Dorsolateral prefrontal cortex (tissue), 122 donors: ENCODE measurements at places on chromosomes 4 and X.

GRCh38 chr4:119082661-119083060, 53.0 kb upstream of the MYOZ2 start:
- no peak for DNase-seq

- no peak for DNase-seq
Measured at GRCh38 chr4:156685308-156685707, 286.3 kb downstream of the PDGFC start.

GRCh38 chr4:143668930-143669552, 31.4 kb downstream of the FREM3 start:
- DNase-seq, result no peak

- no peak for DNase-seq
Measured at GRCh38 chrX:114611018-114611619, 27.2 kb downstream of the HTR2C start.

GRCh38 chrX:134911348-134911747, 79.4 kb upstream of the SMIM10 start:
- DNase-seq, result no peak

GRCh38 chr4:170868170-170868569, 778.4 kb upstream of the AADAT start:
- DNase-seq, result no peak

DNA sequence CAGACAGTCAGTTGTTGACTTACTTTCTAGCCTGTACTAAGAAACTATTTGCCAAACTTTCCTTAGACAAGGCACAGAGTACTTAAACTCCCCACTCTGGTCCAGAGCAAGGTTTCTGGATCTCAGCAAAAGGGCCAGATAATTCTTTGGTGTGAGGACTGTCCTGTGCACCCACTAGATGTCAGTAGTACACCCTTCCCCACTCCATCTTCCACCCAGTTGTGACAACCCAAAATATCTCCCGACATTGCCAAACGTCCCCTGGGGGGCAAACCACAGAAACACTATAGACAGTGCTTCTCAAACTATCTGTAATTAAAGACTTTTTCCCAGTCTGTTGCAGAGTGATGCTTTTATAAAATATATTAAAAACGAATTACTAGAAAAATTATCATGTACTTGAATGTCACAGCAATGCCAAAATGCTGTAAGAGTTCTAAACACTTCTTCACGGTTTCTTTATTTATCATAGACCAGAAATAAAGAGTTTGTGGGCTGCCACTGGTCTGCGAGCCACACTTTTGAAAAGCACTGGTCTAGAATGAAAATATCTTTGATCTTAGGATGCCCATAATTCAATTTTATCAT, 203.5 kb downstream of the PRDM5 start:
- no peak for DNase-seq

DNA sequence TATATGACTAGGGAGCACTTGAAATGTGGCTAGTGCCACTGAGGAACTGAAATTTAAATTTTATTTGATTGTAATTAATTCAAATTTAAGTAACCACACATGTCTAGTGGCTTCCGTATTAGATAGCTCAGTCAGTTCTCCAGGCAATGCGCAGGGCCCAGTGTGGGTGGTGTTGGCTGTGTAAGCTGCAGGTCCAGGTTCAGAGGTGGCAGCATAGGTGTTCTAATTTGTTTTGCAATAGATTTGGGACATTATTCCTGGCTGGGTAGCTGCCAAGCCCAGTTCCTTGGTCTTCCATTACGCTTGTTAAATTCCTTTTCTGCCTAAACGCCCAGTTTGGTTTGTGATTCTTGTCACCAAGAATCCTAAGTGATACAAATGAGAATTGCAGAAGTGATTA, 79.5 kb downstream of the FAM184B start:
- DNase-seq, result no peak

DNA sequence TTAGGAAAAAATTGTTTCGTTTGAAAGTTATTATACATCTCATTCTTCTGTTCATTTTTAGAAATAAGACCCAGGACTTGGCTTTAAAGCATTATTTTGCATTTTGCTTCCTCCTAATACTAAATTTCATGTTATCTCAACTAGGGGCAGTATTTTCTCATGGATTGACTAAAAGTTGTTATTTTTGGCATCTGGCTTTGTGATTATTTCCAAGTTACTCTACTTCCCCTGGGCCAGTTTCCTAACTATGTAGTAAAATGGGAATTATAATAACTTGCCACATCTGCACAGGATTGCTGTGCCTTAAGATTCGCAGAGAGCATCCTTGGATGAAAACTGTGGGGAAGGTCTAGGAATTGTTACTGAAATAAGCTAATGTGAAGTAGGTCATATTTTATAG, 3.0 kb downstream of the RBPJ start:
- no peak for DNase-seq

GRCh38 chr4:185137233-185137925, 5.7 kb upstream of the SLC25A4 start:
- no peak for DNase-seq

GRCh38 chrX:10818651-10819050, 198.3 kb upstream of the MID1 start:
- DNase-seq, result no peak

DNA sequence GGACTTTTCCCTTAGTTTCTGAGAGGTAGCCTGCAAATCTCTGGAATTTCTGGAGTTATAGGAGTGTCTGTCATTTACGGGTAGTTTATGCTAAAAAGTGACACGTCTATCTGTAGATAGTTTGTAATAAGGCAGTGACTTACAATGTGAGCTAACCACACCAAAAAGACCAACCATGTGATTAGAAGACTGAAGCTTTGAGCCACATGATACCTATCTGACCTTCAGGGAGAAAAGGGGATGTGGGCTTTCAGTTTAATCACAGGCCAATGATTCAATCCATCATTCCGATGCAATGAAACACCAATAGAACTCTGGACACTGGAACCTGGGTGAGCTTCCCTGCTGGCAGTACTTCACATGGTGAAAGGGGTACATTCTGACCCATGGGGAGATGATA, 254.6 kb upstream of the GK2 start:
- DNase-seq, result no peak

DNA sequence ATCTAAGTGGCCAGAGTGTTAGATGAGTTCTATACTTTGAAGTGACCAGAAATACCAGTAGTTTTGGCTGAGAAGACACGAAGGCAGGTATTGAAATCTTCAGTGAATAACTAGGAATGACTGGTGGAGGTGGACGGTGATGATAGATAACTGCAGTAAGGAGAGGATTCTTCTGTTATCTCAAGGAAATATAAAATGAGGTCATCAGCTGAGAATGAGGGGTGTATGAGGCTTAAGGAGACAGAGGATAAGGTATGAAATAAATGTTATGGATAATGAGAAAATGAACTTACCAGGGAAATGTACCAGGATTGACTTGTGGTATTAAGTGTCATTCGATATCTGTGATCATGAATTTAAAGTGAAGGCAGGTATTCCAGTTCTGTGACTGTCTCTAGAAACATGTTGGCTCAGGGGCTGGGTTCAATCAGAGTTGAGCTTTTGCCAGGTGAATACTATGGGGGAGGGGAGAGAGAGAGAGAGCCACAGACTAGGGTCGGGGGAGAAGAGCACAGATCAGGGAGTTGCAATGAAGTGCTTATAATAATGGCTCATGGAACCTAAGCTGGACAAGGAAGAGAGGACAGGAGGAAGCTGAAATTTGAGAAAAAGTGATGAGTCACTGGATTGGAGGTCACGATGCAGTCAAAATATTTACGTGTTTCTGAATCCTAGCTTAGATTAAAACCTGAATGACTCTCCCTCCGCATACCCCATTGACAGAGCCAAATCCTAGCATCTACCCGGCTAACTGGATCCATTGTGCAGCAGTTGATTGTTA, 37.5 kb upstream of the BRS3 start:
- no peak for DNase-seq

DNA sequence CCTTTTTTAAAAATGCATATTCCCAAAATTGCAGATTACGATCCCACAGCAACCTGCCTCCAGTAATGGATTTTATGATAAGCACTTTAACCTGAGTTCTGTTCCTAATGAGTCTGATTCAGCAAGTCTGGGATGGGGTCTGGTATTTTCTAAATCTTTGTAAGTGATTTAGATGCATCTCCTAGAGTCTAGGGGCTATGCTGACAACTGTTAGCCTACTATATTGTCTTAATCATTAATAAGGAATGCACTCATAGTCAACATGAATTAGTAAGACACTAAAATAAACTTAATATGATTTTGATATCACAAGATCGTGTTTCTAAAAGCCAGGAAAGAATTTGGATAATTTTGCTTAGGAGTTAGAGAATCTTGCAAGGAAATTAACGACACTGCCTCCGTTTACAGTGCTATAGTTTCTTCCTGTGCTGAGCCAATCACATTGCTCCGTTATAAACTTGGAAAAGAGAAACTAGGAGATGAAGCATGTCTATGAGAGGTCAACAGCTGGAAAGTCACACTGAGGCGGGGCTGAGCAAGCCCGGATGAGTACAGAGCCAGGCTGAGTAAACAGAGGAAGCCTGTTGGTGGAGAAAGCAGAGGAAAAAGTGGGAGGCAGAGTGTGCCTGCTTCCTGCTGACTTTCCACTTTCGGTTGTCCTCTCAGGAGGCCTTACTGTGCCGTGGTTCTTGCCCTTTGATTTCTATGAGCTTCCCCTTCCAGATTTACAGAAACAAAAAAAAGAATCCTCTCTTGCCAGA, 5.4 kb downstream of the SCARB2 start:
- peak; percentile 80 for DNase-seq

- DNase-seq, result no peak
Measured at GRCh38 chrX:96474741-96475125, 209.9 kb upstream of the DIAPH2 start.

- no peak for DNase-seq
Measured at GRCh38 chr4:159606835-159607234, 504.0 kb downstream of the RAPGEF2 start.

DNA sequence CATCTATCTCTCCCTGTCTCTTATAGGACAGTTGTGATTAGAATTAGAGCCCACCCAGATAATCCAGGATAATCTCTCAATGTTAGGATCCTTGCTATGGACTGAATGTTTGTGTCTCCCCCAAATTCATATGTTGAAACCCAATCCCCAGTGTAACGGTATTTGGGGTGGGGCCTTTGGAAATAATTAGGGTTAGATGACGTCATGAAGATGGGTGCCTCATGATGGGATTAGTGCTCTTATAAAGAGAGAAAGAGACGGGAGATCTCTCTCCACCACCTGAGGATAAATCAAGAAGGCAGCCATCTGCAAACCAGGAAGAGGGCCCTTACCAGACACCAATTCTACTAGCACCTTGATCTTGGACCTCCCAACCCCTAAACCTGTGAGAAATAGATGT, 33.7 kb upstream of the SHISA3 start:
- DNase-seq, result no peak

DNA sequence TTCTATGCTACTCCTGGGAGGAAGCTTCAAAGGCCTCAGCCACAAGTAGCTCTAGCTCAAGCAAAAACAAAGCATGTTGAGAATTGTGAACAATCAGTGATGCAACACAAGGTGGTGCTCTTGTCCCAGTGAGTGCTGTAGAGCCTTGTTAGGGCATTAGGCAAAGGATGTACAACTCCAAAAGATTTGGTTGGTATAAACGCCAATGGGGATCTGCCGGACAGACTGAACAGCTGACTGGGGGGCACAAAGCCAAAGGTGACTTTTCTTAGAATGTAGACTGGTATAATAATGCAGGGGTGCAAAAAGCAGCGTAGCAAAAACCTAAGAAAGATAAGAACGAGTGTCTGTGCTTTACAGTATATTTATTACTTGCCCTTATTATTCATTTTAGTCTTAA, 62.6 kb upstream of the ALB start:
- DNase-seq, result peak; percentile 8

GRCh38 chr4:33427676-33428075, 2707.5 kb downstream of the PCDH7 start:
- DNase-seq, result no peak

- DNase-seq, result no peak
Measured at GRCh38 chrX:41241962-41242361, 92.0 kb upstream of the DDX3X start.

DNA sequence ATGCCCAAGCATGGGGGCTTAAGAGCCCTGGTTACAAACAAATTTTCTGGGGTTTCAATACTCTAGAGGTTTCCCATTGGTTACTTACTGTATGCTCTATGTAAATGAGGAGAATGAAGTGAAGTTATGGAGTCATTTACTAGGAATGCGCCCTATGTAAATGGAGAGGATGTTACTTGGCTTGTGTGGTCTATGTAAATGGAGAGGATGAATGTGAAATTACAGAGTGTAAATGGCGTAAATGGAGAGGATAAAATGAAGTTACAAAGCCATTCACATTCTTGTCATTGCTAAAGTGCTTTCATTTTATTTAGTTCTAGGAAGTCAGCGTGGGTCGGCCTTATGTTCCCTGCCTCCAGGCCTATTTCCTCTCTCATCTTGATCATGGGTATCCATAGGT, 810.5 kb upstream of the ADGRL3 start:
- no peak for DNase-seq

- no peak for DNase-seq
Measured at GRCh38 chr4:26346203-26346620, 25.4 kb downstream of the RBPJ start.
